T-helper 2 cell (primary cell): ENCODE measurements at places on chromosomes 2 and 18.

- DNase-seq, result no peak
Observed at GRCh38 chr2:11073251-11073650, 82.0 kb upstream of the SLC66A3 start.

- DNase-seq, result no peak
Observed at GRCh38 chr2:207395535-207396251, 134.1 kb upstream of the CREB1 start.

GRCh38 chr2:162149466-162149865 is 2.6 kb downstream of the GCG start:
- DNase-seq, result no peak

GRCh38 chr18:22609642-22610041 is 191.9 kb upstream of the CTAGE1 start:
- DNase-seq, result no peak

DNA sequence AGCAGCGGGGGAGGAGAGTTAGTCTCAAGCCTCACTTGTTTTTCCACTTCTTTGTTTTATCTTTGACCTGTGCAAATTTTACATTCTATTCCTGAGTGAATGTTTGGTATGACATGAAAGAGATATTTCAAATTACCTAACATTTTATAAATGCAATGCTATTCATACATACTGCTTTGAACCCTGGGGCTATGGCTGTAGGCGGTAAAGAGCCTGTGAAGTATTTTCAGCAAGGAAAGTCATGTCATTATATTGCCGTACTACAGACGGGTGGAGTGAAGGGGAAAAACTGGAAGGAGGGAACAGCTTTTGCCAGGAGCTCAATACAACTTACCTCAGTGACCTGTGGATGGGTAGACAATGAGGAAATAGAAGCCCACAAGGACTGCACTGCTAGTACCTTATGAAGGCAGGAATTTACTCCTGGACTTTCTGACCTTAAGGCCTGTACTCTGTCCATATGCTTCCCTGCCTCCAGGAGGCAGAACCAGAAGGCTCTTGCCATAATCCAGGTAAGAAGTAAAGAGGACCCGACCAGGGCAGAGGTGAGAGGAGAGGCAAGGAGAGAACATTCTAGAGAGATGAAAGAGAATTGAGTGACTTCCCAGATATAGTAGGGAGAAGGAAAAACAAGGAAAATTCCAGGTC is 28.4 kb upstream of the TET3 start:
- no peak for DNase-seq
